Activated CD4-positive, alpha-beta T cell treated with anti-CD3 and anti-CD28 coated beads, Interleukin-2, amount 10 ng/mL, durations not matched to agents 24 days and 14 days (primary cell): ENCODE measurements at places on chromosomes 6 and 20. TPM values are rescaled to one million over a fixed set of nuclear protein-coding genes. Genes with fewer than 3 reads are reported as not detected.

GRCh38 chr6:2826131-2826530, 15.5 kb downstream of the SERPINB1 start:
- peak; percentile 30 for DNase-seq
- no peak overlapping the region for H3K4me3 ChIP-seq
- no peaks in the 10 kb centered on the region for H3K27me3 ChIP-seq
- peaks cover 7% of the 10 kb centered on the region for H3K4me1 ChIP-seq
- no peak overlapping the region for H3K27ac ChIP-seq

GRCh38 chr6:135329851-135330803, 149.0 kb downstream of the MYB start:
- no peak overlapping the region for H3K4me3 ChIP-seq
- peaks cover 19% of the 10 kb centered on the region for H3K36me3 ChIP-seq
- DNase-seq = no peak
- no peaks in the 10 kb centered on the region for H3K27me3 ChIP-seq
- H3K4me1 ChIP-seq = no peaks in the 10 kb centered on the region

DNA sequence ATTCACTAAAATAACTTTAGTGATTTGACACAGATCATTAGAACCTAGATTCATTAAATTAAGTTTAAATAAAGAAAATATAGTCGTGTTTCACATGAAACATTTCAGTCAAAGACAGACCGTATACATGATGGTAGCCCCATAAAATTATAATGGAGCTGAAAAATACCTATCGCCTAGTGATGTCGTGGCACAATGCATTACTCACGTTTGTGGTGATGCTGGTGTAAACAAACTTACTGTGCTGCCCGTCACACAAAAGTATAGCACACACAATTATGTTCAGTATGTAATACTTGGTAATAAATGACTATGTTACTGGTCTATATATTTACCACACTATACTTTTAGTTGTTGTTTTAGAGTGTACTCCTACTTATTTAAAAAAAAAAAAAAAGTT, 17.3 kb downstream of the DST start:
- no peak overlapping the region for H3K27ac ChIP-seq
- DNase-seq = no peak
- no peaks in the 10 kb centered on the region for H3K4me1 ChIP-seq
- no peak overlapping the region for H3K4me3 ChIP-seq

Gene EFCAB8
- 0.33 and 0.54 TPM in 2 replicates for total RNA-seq

Gene ECT2L
- not detected in 2 replicates for total RNA-seq

DNA sequence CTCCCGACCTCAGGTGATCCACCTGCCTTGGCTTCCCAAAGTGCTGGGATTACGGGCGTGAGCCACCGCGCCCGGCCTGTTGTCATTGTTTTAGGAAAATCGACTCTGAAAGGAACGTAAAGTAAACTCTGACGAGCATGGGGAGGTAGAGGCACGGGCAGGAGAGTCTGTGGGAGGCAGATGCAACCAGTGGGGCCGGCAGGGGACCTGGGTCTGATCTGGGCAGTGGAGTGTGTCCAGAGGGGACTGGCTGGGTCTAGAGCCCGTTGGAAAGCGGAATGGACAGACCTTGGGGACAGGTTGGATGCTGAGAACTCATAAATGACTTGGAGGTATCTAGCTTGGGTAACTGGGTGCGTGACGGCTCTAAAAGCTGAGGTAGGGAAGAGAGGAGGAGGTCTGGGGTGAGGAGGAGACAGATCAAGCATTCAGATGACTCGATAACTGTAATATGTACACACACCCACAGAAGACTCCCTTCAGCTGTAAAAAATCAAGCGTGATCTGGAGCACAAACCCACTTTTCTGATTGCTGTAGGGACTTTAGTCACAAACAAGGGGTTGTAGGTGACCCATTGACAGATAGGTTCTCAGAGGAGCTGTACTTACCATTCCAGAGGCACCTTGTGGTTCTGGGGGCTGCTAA, 22.4 kb downstream of the MANBAL start:
- H3K4me3 ChIP-seq = no peak overlapping the region
- H3K36me3 ChIP-seq = peaks cover 27% of the 10 kb centered on the region
- H3K27ac ChIP-seq = no peak overlapping the region
- peaks cover 30% of the 10 kb centered on the region for H3K4me1 ChIP-seq
- DNase-seq = no peak

GRCh38 chr20:38583306-38583705, 2.3 kb downstream of the ADIG start:
- DNase-seq = no peak
- no peaks in the 10 kb centered on the region for H3K36me3 ChIP-seq
- no peaks in the 10 kb centered on the region for H3K4me1 ChIP-seq
- H3K4me3 ChIP-seq = no peak overlapping the region
- no peak overlapping the region for H3K27ac ChIP-seq

GRCh38 chr20:52624281-52624680, 347.9 kb upstream of the TSHZ2 start:
- H3K27me3 ChIP-seq = no peaks in the 10 kb centered on the region
- no peak overlapping the region for H3K27ac ChIP-seq
- H3K36me3 ChIP-seq = no peaks in the 10 kb centered on the region
- H3K4me1 ChIP-seq = no peaks in the 10 kb centered on the region
- H3K4me3 ChIP-seq = no peak overlapping the region

Gene RAMACL
- 0.14 and 0.30 TPM in 2 replicates for total RNA-seq

- H3K4me3 ChIP-seq = no peak overlapping the region
- H3K27ac ChIP-seq = no peak overlapping the region
- no peaks in the 10 kb centered on the region for H3K36me3 ChIP-seq
Measured at GRCh38 chr6:69907981-69908498, 41.7 kb downstream of the COL19A1 start.

DNA sequence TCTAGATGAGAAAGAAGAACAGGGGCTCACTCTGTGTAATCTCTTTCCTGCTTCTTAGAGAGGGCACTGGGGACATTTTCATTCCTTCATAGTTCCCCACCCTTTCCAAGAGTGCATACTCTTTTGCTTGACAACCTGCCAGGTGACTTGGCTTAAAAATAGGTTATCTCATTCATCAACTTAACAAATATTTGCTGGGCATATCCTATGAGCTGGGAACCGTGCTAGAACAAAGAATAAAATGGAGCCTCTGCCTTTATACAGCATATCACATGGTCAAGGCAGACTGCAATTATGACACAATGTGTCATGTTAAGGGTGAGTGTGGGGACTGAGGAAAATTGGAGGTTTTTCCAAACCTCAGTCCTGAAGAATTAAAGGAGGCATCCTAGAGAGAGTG, 209.8 kb upstream of the FOXA2 start:
- no peak for DNase-seq
- H3K27me3 ChIP-seq = no peaks in the 10 kb centered on the region
- H3K27ac ChIP-seq = no peak overlapping the region
- no peaks in the 10 kb centered on the region for H3K36me3 ChIP-seq

- H3K4me3 ChIP-seq = no peak overlapping the region
- no peaks in the 10 kb centered on the region for H3K27me3 ChIP-seq
- no peak for DNase-seq
- H3K36me3 ChIP-seq = peaks cover 2% of the 10 kb centered on the region
- peaks cover 2% of the 10 kb centered on the region for H3K4me1 ChIP-seq
Measured at GRCh38 chr6:157607317-157608109, 215.5 kb upstream of the SNX9 start.

GRCh38 chr6:6085928-6086668, 79.4 kb upstream of the NRN1 start:
- DNase-seq = no peak
- peaks cover 4% of the 10 kb centered on the region for H3K27me3 ChIP-seq
- H3K36me3 ChIP-seq = no peaks in the 10 kb centered on the region
- H3K4me3 ChIP-seq = no peak overlapping the region
- no peaks in the 10 kb centered on the region for H3K4me1 ChIP-seq

- H3K27ac ChIP-seq = no peak overlapping the region
- peaks cover 65% of the 10 kb centered on the region for H3K27me3 ChIP-seq
- no peak for DNase-seq
- H3K4me1 ChIP-seq = peaks cover 5% of the 10 kb centered on the region
Measured at GRCh38 chr6:7050004-7050403, 57.8 kb upstream of the RREB1 start.

GRCh38 chr6:90199900-90200299, 96.7 kb downstream of the BACH2 start:
- peak; percentile 49 for DNase-seq
- H3K36me3 ChIP-seq = peaks cover 67% of the 10 kb centered on the region
- no peak overlapping the region for H3K4me3 ChIP-seq
- H3K27ac ChIP-seq = no peak overlapping the region
